Stimulated activated CD8-positive, alpha-beta memory T cell treated with anti-CD3 and anti-CD28 coated beads, Interleukin-12 subunit alpha, Interleukin-12 subunit beta, amount 100 ng/mL, for 1 hour (primary cell): ENCODE measurements at places on chromosomes 11 and 22.

- DNase-seq = no peak
These were observed 91.2 kb downstream of the PIWIL4 start for GRCh38 chr11:94658386-94658785.

GRCh38 chr11:36455658-36456111 is 54.4 kb downstream of the TRAF6 start:
- no peak for DNase-seq

- no peak for DNase-seq
These were observed 34.2 kb downstream of the TBC1D22A start for GRCh38 chr22:46796566-46797195.

- DNase-seq = no peak
These were observed 87.5 kb downstream of the YAP1 start for GRCh38 chr11:102197670-102198139.

DNA sequence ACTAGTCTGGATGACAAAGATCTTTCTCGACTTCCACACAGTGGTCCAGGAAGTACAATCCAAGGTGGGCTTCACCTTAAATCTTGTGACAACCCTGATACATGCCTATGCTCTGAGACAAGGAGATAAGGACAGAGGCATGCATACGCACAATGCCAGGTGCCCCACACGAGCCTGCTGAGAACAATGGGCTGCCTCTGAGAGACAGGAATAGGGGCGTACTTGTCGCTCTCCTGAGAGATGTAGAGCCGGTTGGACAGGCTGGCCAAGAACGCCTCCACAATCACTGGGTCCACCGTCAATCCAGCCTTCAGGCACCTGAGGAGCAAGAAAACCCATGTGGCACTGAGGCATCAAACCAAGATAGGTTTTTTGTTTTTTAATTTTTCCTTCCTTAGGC is 25.5 kb downstream of the SERPIND1 start:
- no peak for DNase-seq

DNA sequence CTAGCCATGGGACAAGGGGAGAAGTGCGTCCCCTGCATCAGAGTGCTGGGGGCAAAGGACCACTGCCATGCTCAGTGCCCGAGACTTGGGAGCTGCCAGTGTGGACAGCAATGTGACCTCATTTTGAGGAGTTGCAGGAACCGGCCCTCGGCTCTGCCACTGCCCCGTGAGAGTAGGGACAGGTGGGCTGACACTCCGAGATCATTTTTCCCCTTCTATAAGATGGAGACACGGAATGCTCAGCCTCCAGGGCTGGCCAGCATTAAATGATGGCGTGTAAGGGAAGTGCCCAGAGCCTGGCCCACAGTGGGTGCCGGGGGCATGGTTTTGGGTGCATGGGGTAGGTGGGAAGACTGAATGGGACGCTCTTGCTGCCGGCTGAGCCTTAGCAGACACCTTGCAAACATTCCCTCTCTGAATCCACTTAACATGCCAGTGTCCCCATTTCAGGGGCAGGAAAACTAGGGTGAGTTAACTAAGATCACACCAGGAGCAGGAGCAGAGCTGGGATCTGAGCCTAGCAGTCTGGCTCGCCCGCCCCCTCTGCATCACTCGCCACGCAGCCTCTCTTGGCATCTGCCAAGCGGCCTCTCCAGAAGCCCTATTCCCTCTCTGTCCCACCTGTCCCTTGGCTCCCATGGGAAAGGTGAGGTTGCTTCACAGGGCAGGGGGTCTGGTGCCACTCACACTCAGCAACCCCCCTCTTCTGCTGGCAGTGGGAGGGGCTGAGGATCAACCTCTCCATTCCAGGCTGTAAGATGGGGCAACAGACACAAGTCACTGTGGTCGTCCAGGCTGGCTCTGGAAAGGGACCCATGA is 13.6 kb downstream of the NPTXR start:
- no peak for DNase-seq

- DNase-seq = no peak
These were observed 7.7 kb upstream of the MALAT1 start for GRCh38 chr11:65491163-65491465.

GRCh38 chr11:69880826-69881445 is 61.7 kb upstream of the FGF3 start:
- DNase-seq = no peak

- DNase-seq = no peak
These were observed 36.5 kb downstream of the NADSYN1 start for GRCh38 chr11:71489311-71490043.

DNA sequence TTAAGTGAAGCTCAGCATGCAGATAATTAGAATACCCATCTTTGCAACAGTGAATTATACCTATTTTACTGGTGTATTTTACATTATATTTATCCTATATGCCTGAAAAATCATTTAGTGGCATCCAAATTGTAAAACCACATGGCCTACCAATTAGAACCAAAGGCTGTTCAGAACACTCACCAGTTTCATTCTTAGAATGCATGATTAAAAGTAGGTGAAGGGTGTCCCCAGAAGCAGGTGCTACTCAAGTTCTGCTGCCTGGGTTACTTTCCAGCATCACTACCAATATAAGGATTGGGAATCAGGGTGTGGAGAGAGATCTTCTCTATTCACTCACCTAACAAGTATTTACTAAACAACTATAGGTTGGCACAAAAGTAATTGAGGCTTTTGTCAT is 103.3 kb downstream of the SGSM3 start:
- DNase-seq = no peak

DNA sequence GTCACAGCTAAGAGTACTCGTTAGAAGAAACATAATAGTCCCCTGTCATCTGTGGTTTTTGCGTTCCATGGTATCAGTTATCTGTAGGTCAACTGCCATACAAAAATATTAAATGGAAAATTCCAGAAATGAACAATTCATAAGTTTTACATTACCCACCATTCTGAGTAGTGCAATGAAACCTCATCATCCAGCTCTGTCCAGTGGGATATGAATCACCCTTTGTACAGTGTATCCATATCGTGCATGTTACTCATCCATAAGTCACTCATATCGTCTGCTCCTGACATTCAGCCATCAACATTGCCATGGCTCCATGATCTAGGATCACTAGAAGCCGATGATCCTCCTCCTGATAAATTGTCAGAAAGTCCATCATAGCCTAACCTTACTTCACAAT is 174.9 kb upstream of the C11orf87 start:
- no peak for DNase-seq

DNA sequence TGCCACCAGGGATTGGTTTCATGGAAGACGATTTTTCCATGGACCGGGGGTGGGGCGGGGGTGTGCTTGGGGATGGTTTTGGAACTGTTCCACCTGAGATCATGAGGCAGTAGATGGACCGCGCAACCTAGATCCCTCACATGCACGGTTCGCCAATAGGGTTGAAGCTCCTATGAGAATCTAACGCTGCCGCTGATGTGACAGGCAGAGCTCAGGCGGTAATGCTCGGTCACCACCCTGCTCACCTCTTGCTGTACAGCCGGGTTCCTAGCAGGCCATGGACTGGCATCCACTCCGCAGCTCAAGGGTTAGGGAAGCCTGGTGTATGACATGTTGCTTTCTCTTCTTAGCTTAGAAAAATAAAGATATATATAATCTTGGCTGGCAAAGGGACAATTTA is 22.0 kb downstream of the RBX1 start:
- no peak for DNase-seq

DNA sequence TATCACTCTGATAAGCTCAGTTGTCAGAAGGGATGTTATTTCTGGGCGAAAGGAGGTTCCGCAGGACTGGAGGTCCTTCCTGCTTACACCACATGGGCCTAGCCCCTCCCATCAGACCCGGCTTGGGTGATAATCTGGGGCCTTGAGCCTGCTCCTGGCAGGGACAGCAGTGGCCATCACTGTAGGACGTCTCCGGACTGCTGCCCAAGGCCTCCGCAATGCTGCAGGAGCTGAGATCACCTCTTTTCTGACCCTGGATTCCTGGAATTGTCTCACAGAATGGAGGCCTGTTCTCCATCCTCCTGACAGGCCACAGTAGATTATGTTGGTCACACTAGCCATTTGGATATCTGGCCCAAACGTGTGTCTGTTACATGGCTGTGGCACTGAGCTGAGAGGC is 9.2 kb upstream of the BIK start:
- no peak for DNase-seq

GRCh38 chr11:115580927-115581680 is 76.9 kb upstream of the CADM1 start:
- no peak for DNase-seq

DNA sequence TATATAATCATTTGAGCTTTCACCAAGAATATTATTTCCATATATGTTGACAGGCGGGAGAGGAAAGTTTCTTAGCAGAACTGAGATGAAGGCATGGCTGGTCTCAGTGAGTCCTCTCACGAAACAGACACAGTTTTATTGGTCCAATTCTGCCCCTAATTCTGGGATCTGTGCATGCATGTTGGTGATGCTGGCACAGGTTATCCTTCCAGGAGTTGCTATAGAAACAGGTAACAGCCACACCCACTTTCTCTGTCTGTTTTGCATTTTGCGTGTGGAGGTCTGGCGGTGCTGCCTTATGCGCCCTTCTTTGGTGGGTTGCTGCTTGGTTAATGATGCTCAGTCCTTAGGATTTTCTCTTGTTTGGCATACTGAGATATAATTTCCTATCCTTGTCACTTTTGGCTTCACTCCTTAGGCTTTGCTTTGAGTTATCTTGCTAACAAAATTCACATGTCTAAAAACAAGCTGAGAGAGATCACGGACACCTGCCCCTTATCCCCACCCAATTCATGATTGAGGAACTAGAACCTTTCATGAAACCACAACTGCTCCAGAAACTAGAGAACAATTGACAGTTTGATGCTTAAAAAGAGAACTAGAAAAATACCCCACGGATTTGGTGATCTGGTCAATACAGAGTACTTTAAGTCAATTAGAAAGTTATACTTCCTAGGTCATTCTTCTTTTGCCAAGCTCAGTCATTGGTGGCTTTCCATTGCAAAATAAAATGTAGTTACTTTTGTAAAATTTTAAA is 189.3 kb downstream of the FAT3 start:
- DNase-seq = no peak

- DNase-seq = no peak
These were observed 36.1 kb downstream of the MPPED2 start for GRCh38 chr11:30550022-30550542.

DNA sequence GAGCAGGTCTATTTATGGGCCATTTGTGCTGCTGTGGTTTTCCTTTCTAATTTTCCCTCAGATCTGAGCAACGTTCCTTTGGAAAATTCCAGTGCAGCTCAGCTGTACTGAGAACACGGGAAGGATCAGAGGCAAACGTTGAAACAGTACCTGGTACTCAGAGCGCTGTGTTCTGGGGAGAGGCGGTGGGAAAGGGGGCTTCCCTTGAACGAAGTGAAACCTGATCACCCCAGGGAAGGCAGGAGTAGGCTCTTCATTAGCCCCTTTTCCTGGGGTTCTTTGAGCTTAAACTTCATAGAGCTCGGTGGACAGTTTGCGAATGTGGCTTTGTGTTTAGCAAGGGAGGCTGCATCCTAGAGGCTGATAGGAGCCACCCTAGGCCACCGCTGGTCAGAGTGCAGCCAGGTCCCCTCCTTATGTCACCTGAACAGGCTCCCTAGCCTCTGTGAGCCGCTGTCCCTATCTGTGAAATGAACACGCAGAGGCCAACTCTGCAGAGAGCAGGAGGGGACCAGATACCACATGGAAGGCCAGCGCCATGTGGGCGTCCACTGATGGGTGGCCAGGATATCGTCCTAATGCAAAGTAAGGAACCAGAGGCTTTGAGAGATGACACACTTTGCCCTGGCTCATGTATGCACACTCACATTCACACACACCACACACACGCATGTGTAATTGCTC is 1464.8 kb downstream of the BRD1 start:
- DNase-seq = no peak

GRCh38 chr22:46381142-46381541 is 45.6 kb downstream of the TRMU start:
- DNase-seq = no peak

DNA sequence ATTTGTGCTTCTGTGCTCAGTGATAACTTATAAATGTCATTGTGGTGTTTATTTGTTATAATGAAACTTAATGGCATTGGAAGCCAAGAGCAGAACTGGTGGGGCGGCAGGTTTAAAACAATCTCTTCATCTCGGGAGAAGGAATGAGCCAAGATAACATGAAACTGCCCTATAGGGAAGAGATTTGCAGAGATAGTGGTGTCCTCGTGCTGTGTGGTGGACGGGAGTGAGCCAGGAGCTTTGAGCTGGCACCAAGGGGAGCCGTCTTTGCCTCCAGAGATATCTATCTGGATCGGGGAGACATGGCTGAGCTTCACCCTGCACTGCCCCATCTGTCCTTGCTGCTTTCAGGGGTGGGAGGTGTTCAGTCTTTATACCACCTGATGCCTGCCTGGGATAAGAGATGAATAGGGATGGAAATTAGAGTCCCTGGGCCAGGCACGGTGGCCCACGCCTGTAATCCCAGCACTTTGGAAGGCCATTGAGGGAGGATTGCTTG is 189.6 kb downstream of the ST3GAL4 start:
- no peak for DNase-seq

DNA sequence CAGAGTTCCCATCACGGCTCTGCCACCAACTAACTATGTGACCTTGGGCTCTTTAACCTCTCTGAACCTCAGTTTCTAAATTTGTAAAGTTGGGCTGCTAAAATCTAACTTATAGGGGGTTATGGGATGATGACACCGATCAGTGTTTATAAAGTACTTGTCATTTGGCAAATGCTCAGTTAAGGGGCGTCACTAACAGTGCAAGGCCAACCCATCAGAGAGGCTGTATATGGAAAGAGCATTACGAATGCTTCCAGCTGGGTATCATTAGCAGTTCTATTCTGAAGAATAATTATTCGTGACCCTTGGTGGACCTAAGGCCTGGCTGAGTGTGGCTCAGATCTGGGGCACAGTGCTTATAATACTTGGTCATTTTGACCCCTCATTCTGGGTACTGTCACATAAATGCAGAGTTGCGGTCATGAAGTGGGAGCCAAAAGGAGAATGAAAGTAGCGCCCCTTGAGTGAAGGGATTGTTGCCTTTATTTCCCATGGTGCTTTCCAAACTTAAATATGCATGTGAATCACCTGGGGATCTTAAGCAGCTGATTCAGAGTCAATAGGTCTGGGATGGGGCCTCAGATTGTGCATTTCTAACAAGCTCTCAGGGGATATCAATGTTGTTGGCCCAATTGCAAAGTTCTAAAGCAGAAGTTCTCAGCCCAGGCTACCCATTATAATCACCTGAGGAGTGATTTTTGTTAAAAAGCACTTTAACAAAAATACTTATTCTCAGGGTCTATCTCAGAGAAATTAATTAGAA is 115.8 kb downstream of the CSNK2A3 start:
- DNase-seq = no peak

- no peak for DNase-seq
These were observed 301.1 kb downstream of the BLID start for GRCh38 chr11:121814962-121815361.
